ENCODE measurements at places on chromosomes 13 and 19.

DNA sequence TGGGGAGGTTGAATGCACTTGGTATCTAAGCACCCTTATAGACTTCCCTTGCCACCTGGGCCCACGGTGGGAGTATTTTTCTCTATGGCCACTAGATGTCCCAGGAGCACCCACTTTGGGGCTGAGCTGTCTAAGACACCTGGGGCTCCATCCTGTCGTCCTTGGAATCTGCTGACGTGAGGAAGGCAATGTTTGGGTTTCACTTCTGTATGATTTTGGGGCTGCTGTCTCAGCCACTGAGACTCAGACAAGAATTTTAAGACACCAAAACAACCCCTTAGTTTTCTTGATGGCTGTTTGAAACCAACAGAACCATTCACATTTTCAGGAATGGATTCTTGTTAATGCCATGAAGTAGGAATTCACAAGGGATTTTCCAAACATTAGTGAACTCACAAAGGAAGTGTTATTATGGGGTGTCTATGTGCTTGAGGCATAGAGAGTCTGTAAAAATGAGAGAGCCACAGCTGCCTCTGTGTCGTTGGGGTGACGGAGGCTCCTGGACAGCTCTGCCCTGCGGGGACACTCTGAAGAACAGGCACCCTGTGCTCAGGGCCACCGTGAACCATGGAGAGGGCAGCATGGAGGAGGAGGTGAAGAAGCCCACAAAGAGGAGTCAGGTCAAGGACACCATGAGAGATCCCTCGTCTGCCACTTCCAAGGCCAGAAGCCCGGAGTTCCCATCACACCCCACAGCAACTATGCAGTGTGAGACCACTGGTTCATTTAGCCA, 106.8 kb upstream of the SPATA13 start:
- peak; percentile 14 for DNase-seq

- DNase-seq: no peak
Observed at GRCh38 chr19:42269478-42270345, 660 bp downstream of the CIC start.

DNA sequence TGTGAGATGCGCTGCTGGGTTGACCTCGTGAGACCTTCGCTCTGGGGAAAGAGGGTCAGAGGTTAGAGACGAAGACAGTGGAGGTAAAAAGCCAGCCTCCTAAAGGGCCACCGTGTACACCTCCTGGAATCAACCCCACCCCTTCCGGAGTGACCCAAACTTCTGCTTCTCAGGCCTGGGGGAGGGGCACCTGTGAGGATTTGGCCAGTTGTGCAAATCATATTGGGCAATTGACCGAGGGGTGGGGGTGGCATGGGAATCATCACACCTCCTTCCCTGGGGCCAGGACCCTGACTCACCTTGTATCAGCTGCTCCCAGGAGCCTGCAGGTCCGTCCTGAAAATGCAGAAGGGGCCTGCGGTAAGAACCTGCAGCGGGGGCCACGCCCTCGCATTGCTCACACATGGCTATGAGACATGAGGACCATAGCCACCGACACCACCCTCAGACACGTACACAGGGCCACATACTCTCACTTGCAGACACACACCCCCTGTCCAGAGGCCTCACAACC, 2.8 kb downstream of the TNFSF14 start:
- no peak for DNase-seq

- DNase-seq: no peak
Observed at GRCh38 chr13:45108716-45109101, 11.6 kb upstream of the GTF2F2 start.

GRCh38 chr13:112573710-112574109, 14.2 kb downstream of the TUBGCP3 start:
- no peak for DNase-seq

- no peak for DNase-seq
Observed at GRCh38 chr13:51820016-51820597, 16.1 kb upstream of the DHRS12 start.

- no peak for DNase-seq
Observed at GRCh38 chr19:52191389-52191788, 1.5 kb downstream of the PPP2R1A start.
